ENCODE measurements at places on chromosomes 13 and 19.
A peak's percentile ranks its signal among the peaks of the same experiment; 100 is the strongest.

GRCh38 chr19:55365245-55365644 is 2.2 kb upstream of the GARIN5B start:
- no peak for DNase-seq

DNA sequence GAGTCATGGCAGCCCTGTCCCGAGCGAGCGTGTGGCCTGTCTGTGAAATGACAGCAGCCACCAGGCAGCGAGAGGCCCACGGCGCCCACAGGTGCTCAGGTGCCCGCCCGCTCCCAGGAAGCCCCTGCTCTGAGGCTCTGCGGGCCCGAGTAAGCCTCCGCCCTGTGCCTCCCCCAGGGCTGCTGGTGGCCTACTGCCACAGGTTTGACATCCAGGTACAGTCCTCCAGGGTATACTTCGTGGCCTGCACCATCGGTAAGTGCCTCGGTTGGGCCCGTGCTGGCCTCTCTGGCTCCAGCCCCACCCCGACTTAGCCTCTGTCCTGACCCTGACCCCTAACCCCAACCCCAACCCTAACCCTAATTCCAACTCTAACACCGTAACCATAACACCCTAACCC is 15.0 kb upstream of the TMPRSS9 start:
- no peak for DNase-seq

DNA sequence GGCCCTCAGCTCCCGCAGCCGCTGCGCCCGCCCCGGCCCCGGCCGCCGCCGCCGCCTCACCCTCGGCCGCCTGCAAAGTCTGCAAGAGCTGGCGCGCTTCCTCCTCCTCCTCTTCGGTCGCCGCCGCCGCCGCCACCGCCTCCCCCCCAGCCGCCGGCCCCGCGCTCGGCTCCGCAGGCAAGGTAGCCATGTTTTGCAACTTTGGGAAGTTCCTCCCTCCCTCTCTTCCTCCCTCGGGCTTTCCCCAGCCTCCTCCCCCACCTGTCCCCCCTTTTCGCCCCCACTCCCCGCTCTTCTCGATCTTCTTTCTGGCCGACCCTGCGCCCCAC is 433 bp downstream of the SIX5 start:
- DNase-seq: no peak

GRCh38 chr19:49499030-49499670 is 2.9 kb downstream of the RPS11 start:
- no peak for DNase-seq

DNA sequence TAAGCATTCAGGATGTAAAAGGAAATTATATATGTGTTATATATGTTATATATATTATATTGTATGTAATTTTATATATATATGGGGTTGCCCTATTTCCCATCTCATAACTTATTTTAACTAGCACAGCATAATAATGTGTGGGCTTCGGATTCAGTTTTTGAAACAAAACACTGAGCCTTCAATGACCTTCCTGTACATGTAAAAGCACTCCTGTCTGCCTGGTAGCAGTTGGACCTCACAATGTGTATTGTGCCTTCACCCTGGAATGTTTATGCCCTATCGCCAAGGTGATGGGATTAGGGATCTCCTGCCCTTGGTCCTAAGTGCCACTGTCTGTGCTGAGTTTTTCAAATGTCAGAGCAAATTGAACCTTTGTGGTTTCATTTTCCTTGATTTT is 968.8 kb downstream of the TUBA3C start:
- no peak for DNase-seq

GRCh38 chr19:4115050-4115817 is 8.7 kb downstream of the MAP2K2 start:
- DNase-seq: no peak

DNA sequence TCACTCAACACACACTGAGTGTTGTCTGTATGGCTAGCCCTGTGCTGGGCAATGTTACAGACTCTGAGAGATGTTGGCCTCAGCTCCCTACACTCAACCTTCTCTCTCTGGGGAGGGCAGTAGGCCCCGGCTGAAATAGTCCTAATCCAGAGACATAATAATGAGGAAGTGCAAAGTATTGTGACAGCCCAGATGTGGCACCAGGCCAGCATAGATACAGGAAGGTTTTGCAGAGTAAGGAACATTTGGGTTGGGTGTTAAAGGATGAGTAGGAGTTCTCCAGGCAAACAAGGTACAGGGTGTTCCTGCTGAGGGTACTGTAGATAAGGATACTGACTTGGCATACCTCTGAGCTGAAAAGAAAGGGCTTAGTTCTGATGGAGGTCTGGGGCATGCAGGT is 2.4 kb downstream of the LIN7B start:
- no peak for DNase-seq

GRCh38 chr13:25733696-25734435 is 317.9 kb downstream of the SHISA2 start:
- DNase-seq: no peak

GRCh38 chr13:102275969-102276368 is 125.9 kb downstream of the FGF14 start:
- DNase-seq: no peak

DNA sequence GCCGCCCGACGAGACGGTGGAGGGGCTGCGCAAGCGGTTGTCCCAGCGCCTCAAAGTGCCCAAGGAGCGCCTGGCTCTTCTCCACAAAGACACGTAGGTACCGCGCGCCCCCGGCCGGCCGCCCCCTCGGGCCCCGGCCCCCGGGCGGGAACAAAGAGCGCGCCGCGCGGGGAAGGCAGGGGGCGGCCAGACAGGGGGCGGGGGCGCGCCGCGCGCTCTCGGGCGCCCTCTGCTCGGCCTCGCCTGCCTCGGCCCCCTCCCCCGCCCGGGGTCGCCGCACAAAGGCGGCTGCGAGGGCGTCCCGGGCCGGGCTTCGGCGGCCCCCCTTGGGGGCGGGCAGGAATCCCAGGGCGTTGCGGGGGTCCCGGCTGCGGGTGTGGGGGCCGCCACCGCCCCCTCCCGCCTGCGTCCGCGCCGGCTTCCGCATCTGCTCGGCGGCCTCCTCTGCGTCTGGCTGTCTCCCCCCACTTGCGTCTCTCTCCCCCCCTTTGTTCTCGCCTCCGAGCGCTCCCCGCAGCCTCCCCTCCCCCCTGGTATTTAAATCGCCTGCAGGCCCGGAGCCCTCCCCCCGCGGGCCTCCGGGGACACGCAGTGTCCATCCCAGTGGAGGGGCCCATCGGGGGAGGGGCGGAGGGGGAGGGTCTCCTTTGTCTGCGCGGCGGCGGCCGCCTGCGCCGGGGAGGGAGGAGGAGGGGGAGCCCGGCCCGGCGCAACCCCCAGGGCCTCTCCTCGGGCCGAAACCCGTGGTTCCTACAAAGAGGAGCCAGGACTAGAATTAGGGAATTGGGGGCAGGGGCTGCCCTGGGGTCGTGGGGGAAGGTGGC is 2.3 kb downstream of the MIDN start:
- no peak for DNase-seq

DNA sequence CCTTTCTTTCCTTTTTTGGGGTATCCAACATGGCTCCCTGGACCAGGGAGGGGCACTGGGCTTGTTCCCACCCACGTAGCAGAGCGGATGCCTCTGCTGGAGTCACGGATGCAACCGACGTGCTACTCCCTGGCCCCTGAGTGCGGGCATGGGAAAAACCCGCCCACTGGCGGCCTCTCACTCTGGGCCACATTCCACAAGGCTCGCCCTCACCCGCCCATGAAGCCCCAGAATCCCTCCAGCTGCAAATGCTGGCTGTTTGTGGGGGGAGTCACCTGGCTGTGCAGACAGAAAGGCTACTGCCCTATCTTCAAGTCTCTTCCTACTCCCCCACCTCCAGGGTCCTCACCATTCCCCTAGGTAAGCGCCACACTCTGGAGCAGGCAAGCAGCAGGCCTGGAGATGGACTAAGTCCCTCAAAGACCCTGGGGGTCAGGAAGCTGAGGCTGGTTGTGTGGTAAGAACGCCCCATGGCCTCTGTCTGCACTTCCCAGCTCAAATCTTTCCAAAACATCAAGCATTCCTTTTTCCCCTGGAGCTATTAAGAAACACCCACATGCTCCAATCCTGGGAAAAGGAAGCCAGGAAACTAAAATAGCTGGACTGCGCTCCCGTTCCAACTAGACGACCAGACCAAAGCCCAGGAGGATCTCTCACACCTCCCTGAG is 17.9 kb upstream of the EPHX3 start:
- peak; percentile 86 for DNase-seq

GRCh38 chr13:43033038-43033437 is 9.7 kb downstream of the DNAJC15 start:
- DNase-seq: no peak

- no peak for DNase-seq
Measured at GRCh38 chr19:31548941-31549340, 199.7 kb upstream of the TSHZ3 start.

- no peak for DNase-seq
Measured at GRCh38 chr19:7575434-7576040, 20.1 kb upstream of the CAMSAP3 start.

DNA sequence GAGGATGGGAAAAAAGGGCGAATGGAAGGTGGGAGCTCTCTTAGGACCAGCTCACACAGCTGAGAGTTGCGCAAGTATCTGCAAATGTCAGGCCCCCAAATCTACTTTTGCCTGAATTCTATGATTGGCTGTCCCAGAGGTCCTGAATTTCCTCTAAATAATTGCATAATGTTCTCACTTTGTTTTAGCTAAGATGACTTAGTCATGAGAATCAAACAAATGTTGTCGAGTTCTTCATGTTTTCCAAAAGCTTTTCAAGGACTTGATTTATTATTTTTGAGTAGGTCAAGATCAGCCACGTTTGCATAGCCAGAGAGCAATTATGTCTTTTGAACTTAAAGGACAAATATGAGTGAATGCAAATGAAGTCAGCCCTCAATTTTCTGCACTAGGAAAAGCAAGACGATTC is 246.6 kb upstream of the MAB21L1 start:
- DNase-seq: no peak

DNA sequence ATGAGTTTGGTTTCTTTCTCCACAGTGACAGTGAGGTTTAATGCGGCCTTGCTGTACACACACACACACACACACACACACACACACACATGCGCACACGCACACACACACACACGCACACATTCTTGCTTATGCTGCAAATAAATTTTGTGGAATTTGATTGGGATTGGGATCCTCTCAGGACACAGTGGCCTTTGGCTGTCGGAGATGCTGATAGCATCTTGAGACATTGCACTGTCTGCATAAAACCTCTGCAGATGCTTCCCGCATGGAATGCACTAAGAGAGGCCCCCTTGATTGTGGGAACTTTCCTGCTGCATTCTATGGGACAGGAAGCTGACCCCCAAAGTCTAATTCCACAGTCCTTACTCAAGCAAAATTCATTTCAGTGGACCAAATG is 145.6 kb downstream of the FLT1 start:
- no peak for DNase-seq

GRCh38 chr13:46552889-46553520 is at the start of gene LRCH1:
Gene LRCH1 (plus strand): TSS chr13:46553170. CDS start chr13:46553397, 227 bp downstream.
- DNase-seq: no peak

GRCh38 chr13:49669735-49670309 is 21.5 kb downstream of the EBPL start:
- DNase-seq: no peak

DNA sequence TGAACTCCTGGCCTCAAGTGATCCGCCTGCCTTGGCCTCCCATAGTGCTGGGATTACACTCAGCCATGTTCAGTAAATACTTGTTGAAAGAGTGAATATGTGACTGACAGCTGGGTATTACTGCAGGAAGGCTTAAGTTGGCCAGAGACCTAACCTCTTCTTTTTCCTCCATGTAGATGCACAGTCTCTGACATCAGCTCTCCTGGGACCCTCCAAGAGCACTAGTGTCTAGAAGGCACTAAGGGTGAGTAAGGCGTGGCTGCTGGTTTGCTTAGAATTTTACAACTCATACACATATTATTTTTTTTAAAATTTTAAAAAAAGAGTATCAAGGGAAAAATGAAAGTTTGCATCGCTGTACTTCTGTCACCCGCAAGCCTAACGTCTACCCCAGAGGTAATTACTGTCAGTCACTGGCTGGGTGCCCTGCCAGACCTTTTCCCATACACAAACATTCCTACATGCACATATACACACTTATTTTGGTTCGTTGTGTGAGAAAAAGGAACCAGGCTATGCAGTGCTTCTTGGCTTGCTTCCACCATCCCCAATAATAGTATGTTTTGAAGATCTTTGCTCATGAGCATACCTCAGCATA is 122.0 kb downstream of the SIPA1L3 start:
- no peak for DNase-seq

DNA sequence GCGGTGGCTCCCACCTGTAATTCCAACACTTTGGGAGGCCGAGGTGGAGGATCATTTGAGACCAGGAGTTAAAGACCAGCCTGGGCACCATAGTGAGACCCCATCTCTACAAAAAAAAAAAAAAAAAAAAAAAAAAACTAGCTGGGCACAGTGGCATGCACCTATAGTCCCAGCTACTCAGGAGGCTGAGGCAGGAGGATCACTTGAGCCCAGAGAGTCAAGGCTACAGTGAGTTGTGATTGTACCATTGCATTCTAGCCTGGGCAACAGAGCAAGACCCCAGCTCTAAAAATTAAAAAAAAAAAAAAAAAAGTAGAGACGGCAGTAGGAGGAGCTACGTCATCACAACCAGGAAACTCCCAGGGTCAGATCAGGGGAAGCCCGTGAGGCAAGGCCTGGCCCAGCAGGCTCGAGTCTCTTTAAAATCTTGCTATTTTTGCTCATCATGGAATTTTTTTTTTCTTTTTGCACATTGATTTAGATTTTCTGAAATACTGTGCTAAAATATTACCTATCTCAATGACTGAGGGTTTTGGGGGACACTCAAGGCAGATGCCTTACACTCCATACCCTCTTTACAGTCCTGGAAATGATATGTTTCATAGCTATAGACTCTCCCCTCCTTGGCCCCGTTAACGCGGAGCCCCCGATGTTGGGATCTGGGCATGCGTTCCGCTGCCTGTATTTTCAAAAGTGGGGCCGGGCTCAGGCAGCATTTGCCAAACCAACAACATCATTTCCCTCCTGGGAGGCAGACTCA is 44.4 kb upstream of the USE1 start:
- no peak for DNase-seq

- DNase-seq: no peak
Measured at GRCh38 chr19:37007587-37008220, 70.5 kb upstream of the ZNF420 start.

- DNase-seq: no peak
Measured at GRCh38 chr19:10611907-10612306, 13.4 kb upstream of the SLC44A2 start.

GRCh38 chr19:362683-363082 is 18.1 kb upstream of the MIER2 start:
- no peak for DNase-seq

Data from AG04449 (cell line).